ENCODE measurements at places on chromosomes 7 and 10.

GRCh38 chr10:92993699-92994272 is 66.8 kb upstream of the CYP26C1 start:
- no peak for DNase-seq

DNA sequence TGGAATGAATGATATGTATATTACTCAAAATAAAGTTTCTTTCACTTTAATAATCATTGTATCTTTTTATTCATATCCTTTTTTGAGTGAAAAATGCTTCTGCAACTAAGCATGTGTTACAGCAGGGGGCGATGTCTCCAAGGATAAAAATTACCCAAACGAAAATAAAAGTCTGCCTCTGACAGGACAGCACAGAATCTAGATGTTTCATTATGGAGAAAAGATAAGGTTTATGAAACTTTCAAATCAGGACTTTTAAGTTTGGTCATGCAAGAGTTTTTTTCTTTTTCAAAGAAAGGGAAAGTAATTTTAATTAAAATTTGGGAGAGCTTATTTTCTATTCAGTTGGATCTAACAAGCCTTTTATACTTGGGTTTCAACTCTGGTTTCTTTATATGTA is 48.4 kb downstream of the TES start:
- DNase-seq, result no peak

DNA sequence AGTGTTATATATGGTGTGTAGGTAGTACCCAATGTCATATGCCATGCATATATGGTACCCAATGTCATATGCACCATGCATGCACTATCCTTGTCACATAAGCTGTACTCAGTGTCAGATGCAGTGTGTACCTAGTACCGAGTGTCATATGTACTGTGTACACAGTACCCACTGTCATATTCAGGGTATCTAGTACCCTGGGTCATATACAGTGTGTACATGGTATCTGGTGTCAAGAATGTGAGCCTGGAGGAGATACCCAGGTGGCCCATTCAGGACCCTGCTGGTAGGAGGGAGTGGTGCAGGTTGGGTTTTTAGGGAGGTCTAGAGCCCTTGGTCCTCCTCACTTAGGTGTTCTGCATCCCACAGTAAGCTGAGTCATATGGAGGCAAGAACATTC is 1.8 kb downstream of the ZMYND11 start:
- peak; percentile 22 for DNase-seq

GRCh38 chr10:118481871-118482270 is 113.6 kb downstream of the PRLHR start:
- no peak for DNase-seq

Measured in WERI-Rb-1 (cell line).